ENCODE measurements at places on chromosomes 4 and X. TPM values are rescaled to one million over a fixed set of nuclear protein-coding genes. Genes with fewer than 3 reads are reported as not detected.

The MAGED4B gene
- total RNA-seq, result 18.3 TPM

The MAGEB2 gene
- not detected for total RNA-seq

The PCDH19 gene
- not detected for total RNA-seq

The CTAG1A gene
- not detected for total RNA-seq

The HPGDS gene
- not detected for total RNA-seq

The DCAF12L2 gene
- under 0.01 TPM for total RNA-seq

The CDX4 gene
- not detected for total RNA-seq

The CASP3 gene
- 11.2 TPM for total RNA-seq

The PRICKLE3 gene
- total RNA-seq, result 4.5 TPM

The HTR2C gene
- total RNA-seq, result not detected

The ZCCHC12 gene
- total RNA-seq, result not detected

The BST1 gene
- 8.7 TPM for total RNA-seq

The FANCB gene
- total RNA-seq, result 3.2 TPM

The TCEAL3 gene
- 13.6 TPM for total RNA-seq
